ENCODE measurements at places on chromosomes 3 and 15.
A peak's percentile ranks its signal among the peaks of the same experiment; 100 is the strongest.

DNA sequence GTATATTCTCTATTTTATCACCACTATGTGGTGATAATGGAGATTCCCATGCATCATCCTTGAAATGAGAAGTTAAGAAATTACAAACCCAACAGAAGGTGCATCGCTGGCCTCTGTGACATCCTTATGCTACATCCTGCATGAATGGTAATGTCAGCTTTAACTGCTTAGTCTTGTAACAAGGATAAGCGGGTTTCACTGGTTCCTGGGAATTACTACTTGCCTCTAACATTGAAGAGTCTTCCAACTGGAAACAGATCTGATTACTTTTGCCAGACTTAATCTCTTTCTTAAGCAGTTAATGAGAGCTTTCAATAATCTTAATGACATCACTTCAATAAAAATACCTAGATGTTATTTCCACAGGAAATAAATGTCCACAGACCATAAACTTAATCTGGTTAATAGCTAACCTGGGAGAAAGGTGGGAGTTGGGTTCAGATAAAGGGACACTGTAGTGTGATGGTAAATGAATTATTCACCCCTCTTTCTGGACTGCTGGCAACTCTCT is 44.0 kb downstream of the FMN1 start:
- no peak for DNase-seq

DNA sequence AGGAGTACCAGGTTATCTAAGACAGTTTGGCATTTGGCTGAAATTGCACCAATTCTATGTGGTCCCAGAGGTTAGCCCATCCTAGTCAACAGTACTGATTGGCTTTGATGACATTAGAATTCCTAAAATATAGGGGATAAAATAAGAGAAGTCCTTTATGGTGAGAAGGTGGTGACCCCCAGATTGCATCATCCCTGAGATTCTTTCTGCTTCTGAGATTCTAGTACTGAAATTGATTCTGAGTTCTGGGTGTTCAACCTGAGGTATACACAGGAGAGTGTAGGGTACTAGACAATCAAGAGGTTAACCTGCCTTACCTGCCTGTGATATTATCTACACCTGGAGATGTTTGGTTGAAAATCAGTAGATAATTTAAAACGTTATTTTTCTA is 140.9 kb upstream of the MRPS22 start:
- no peak for DNase-seq

DNA sequence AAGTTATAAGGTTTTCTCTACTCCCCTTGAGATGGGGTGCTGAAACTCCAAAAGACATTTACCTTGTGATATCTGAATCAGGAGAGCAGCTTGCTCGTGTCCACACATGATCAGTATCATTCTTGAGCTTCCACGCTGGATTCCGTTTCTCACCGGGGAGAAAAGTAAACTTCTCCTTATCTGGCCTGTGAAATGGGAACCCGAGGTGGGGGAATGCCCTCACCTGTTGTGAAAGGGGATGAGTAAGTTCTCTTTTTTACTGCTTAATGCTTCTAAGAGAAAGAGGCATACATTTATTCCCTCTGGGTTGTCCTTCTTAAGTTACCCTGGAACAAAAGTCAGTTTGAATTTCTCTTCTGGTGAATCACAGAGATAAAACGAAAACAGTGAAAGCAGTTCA is 440.5 kb upstream of the ADAMTS9 start:
- no peak for DNase-seq

GRCh38 chr15:96505014-96505413 is 174.5 kb downstream of the NR2F2 start:
- no peak for DNase-seq

DNA sequence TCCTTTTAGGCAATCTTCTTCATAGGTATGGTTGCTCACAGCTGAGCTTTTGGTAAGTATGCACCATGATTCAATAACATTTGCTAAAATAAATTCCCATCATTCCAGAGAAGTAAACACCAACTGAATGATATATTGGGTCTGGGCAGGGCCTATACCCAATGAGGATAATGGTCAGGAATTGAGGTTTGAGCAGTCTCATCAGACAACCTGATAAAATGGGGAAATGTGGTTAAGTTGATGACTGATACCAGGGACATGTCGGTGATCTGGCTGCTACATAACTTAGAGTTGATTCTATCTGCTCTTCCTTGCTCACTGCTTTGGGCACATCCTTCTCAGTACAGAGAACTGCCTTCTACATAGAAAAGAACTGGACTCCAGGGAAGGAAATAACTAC is 92.9 kb downstream of the GPR156 start:
- no peak for DNase-seq

DNA sequence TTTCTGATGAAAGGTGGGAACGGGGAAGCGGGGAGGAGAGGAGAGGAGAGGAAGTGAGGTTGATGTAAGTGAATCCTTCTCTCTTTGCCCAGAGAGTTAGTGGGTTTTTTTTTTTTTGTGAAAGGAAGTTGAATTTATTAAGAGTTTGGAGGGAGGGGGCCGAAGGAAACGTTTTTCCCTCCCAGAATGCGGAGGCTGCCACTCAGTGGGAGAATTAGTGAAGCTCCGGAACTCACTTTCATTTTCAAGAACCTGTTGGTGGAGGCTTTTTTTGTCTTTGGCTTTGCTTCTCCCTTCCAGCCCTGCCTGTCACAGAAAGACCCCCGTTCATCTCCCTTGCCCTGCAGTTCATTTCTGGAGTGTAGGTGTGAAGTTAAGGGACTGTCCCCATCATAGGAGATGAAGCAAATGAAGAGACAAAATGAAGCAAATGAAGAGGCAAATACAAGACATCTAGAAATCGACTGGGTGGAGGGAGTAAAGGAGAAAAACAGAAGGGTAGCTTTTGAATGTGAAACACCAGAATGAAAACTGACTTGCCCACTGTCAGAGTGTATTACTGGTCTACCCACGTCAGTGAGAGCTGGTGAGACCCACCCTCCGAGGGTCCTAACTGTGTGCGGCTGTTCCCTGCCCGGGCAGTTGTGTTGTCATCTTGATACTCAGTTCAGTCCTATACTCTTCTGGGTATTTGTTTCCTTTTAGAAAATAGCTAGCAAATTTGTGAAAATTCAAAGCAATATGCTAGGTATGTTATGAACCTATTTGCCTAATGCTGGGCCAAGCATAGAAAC is 91.5 kb downstream of the ITPR1 start:
- DNase-seq = no peak

DNA sequence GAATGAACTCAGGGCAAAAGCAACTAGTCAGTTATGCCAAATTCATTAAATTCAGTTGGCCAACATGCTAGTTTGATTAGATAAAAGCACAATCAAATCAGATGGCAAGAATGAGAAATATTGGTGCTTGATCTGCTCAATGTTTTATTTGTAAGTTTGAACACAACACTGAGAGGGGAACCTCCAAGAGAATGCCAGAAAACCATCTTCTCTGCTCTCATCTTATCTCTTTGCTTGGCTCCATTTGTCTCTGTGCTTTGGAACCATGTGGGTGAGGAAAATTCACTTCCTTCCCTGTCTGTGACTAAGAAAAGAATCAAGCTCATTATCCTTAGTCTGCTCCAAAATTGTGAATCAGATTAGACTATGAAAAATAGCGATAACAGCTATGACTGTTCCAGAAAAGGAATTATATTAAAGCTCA is 43.6 kb upstream of the DCBLD2 start:
- DNase-seq = no peak

DNA sequence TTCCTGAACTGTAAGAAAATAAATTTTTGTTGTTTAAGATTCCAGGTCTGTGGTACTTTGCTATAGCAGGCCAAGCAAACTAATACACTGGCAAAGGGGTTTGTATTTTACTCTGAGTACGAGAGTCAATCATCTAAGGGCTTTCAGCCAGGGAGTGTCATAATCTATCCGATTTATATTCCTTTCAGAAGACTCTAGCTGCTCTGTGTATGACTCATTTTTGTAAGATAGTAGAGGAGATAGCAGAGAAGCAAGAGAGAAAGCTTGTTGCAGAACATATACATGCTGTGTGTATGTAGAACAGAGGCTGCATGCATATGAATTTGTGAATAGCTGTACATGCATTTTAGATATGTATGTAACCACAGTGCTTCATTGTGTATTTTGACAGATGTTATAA is 577.9 kb upstream of the EPHA6 start:
- no peak for DNase-seq

GRCh38 chr15:43516801-43517353 is 531 bp upstream of the MAP1A start:
- no peak for DNase-seq

- DNase-seq = no peak
Observed at GRCh38 chr3:72655723-72656122, 192.5 kb downstream of the SHQ1 start.

DNA sequence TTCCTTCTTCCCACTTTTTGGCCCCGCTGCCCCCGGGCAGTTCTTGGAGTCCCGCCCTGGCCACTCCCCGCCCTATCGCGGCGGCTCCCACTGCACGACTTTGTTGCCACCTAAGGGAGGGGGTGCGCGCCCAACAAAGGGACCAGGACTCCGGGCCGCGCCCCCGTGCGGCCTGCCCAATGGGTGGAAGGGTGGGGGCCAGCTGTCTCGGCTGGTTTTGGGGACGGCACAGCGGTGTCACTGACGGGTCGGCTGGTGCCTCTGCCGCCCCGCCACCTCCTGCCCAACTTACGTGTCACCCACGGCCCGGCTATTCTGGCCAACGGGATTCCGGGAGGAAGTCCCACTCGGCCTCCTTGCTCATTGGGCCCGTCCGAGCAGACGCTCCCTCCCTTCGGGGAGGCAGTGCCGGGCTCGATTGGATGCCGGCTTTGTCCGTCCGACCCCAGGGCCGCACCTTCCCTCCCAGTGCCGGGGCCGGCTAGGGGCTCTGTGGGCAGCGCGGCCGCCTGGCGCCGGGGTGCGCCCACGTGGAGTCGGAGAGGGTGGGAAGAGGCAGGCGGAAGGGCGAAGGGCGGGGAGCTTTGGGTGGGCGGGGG is at the start of gene GOLIM4:
Gene GOLIM4, minus strand, starts transcription at position 314 of the 599 bp plus-strand sequence. CDS start 639 bp downstream, outside the sequence.
- DNase-seq = peak; percentile 96

DNA sequence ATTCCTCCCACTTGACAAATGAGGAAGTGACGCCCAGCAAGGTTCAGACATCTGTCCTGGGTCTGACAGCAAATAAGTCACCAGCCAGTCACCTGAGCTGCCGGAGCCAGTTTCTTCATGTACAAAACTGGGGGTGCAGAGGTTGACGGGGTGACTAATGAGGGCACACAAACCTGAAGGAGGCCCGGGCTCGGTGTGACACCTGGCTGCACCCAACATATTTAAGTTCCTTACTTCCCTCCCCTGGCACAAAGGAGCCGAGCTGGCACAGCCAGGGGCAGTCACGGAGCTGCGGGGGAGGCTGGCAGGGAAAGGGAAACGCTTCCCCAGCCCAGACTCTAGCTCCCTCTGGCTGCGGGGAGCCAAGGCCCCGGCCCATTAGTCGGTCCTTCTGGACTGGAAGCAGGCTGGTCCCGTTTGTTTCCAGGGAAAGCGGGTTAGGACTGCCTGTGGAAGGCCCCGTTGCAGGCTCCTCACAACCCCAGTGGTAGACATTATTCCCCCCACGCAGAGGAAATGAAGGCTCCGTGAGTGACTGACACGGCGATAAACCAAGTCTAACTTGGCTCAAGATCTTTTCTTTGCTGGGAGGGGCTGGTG is 2.3 kb downstream of the FBXL22 start:
- DNase-seq = peak; percentile 64

DNA sequence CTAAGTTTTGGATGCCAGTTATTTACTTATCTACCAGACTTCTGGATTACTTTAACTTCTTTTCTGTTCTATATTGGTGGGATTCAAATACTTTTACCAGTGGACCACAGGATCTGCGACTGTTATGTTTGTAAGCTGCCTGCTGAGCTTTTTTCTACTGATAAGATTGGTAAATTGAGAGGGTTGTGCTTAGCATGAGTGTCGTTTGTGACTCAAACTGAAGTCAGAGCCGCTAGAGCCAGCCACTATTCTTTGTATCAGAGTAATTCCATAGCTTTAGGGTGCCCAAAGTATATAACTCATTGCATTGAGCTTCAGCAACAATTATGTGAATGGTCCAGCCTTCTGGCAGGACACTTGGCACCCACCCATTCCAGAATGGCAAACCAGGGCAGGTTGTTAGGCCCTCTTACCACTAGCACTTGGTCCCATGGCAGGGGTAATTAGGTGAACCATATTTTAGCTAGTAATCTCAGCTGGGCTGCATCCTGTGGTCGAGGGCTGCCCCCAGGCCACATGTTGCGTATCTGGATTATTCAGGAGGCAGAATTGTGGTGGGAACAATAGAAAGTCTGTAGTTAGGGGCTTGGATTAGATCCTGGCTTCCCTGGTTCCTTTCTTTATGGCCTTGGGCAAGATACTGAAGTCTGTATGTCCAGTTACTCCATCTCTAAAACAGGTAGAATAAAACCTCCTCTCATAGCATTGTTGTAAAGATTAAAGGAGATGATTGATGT is 6.0 kb downstream of the PLCL2 start:
- no peak for DNase-seq

DNA sequence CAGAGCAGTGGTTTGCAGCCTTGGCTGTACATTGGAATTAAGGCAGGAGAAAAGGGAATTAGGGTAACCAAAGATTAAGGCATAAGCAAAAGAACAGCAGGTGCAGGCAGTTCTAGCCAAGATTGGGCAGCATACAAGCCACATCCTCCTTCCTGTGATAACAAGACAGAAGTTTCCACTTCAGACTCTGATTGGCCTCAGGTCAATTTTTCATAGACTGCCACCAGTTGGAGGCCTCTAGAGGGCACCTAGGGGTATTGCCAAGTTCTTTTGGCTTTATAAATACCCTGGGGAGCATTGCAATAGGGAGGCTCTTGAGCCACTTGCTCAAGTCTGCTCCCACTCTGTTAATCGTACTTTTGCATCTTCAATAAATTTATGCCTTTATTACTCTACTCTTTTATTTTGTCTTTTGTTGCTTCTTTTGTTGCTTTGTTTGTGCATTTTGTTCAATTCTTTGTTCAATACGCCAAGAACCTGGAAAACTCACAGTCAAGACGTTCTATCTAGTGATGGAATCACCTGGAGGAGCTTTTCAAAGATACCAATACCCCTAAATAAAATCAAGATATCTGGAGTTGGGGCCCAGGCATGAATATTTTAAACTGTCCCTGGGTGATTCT is 32.2 kb upstream of the FMN1 start:
- DNase-seq = no peak

- DNase-seq = no peak
Observed at GRCh38 chr3:57163751-57164150, 1.4 kb downstream of the IL17RD start.

GRCh38 chr3:9581742-9582141 is 28.1 kb upstream of the LHFPL4 start:
- no peak for DNase-seq

- DNase-seq = no peak
Observed at GRCh38 chr15:74209997-74210671, 7.5 kb upstream of the STRA6 start.

DNA sequence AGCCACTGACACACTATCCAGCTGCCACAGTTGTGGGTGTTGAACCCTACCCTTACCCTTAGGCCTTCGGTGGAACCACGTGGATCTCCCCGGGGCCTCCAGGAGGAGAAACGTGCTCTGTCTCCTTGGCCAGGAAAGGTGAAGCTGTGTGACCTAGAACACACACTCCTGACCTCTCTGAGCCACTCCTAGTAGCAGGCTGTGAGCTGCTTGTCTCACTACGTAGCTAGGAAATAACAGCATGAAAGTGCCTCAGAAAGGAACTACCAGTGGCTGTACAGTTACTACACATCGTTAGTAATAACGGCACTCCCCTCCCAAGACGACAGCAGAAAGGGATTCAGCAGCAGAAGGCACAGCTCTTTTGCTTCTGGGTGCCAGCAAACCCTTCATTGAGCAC is 36.2 kb upstream of the SLC6A6 start:
- DNase-seq = no peak

- DNase-seq = no peak
Observed at GRCh38 chr3:108401836-108402235, 105.5 kb downstream of the HHLA2 start.
